Immature natural killer cell (primary cell): ENCODE measurements at places on chromosomes 2 and 18. TPM values are rescaled to one million over a fixed set of nuclear protein-coding genes. Genes with fewer than 3 reads are reported as not detected.

STAT1 gene
- 99.4 TPM for polyA plus RNA-seq

DNA sequence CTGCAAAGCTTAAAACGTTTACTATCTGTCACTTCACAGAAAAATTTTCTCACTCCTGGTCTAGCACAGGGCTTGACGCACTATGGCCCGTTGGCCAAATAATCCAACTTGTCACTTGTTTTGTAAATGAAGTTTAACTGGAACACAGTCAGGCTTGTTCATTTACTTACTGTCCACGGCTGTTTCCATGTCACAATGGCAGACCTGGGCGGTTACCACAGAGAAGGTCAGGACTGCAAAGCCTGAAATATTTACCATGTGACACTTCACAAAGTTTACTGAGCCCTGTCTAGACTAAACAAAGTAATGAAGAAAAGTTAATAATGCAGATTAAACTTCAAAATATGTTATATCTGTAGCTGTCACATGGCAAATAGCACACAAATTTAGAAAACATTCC is 273.0 kb upstream of the GYPC start:
- no peak overlapping the region for H3K4me3 ChIP-seq
- H3K36me3 ChIP-seq: no peaks in the 10 kb centered on the region
- H3K4me1 ChIP-seq: no peaks in the 10 kb centered on the region
- H3K27me3 ChIP-seq: peaks cover 1% of the 10 kb centered on the region

DNA sequence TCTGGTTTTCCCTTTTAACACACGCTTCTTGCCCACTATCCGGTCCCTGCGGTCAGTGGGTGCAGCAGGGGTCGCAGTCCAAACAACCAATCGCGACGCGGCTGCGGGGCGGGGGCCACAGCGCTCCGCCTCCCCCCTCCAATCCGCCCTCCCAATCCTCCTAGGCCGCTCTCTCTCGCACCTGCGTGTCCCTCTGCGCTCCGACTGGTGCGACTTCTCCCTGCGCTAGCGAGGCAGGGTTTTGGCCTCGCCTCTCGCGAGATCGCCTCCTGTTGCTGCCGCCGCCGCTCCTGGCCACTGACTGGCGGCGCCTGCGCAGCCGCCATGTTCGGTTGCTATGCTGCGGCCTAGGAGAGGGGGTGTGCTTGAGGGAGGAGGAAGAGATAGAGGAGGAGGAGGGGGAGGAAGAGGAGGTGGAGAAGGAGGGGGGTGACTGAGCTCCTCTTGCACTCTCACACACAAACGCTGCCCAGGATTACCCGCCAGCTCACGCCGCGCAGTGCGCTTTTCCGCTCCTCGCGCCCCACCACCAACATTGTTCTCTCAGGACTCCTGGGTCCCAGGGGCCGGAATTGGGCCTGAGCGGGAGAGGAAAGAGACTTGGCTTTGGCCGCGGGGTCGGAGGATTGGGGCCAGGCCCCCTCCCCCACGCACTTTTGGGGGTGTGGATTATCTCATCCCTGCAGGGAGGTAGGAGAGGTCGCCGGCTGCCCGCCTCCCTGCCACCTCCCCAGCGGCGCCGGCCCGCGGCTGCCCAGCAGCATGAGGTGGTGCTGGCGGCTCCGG is at the start of gene PTPN4:
TSS of gene PTPN4 (plus strand) at position 472 of the 786 bp plus-strand sequence. CDS start 49,932 bp downstream, outside the sequence.
- H3K36me3 ChIP-seq: no peaks in the 10 kb centered on the region
- H3K27ac ChIP-seq: peak within 1 kb of the TSS; percentile 88
- peaks cover 53% of the 10 kb centered on the region for H3K4me1 ChIP-seq
- DNase-seq: peak; percentile 96
- peak within 1 kb of the TSS; percentile 91 for H3K4me3 ChIP-seq

- H3K4me1 ChIP-seq: no peaks in the 10 kb centered on the region
- no peak overlapping the region for H3K4me3 ChIP-seq
- no peak overlapping the region for H3K27ac ChIP-seq
- peak; percentile 13 for DNase-seq
- H3K27me3 ChIP-seq: peaks cover 7% of the 10 kb centered on the region
These were observed 470.6 kb upstream of the MEX3C start for GRCh38 chr18:51668101-51668500.

DNA sequence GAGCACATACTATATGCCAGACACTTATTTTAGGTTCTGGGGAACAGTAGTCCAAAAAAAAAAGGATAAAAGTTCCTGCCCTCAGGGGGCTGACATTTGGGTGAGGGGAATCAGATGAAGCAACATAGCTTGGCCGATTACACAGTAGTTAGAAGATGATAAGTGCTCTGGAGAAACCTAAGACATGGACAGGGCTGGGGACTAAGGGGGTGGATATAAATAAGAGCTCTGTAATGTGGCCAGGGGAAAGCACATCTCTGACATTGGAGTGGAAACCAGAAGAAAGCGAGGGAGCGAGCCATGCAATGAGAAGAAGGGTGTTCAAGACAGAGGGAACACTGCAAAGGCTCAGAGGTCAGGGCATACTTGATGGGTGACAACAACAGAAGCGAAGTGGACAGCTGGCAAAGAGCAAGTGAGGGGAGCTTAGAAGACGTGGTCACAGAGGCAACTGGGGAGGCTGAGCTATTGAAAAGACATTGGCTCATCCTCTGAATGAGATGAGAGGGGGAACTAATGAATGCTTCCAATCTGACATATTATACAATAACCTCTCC is 11.4 kb downstream of the TMEM182 start:
- peaks cover 10% of the 10 kb centered on the region for H3K36me3 ChIP-seq
- H3K4me3 ChIP-seq: no peak overlapping the region
- no peaks in the 10 kb centered on the region for H3K4me1 ChIP-seq
- no peak overlapping the region for H3K27ac ChIP-seq
- H3K27me3 ChIP-seq: peaks cover 2% of the 10 kb centered on the region

DNA sequence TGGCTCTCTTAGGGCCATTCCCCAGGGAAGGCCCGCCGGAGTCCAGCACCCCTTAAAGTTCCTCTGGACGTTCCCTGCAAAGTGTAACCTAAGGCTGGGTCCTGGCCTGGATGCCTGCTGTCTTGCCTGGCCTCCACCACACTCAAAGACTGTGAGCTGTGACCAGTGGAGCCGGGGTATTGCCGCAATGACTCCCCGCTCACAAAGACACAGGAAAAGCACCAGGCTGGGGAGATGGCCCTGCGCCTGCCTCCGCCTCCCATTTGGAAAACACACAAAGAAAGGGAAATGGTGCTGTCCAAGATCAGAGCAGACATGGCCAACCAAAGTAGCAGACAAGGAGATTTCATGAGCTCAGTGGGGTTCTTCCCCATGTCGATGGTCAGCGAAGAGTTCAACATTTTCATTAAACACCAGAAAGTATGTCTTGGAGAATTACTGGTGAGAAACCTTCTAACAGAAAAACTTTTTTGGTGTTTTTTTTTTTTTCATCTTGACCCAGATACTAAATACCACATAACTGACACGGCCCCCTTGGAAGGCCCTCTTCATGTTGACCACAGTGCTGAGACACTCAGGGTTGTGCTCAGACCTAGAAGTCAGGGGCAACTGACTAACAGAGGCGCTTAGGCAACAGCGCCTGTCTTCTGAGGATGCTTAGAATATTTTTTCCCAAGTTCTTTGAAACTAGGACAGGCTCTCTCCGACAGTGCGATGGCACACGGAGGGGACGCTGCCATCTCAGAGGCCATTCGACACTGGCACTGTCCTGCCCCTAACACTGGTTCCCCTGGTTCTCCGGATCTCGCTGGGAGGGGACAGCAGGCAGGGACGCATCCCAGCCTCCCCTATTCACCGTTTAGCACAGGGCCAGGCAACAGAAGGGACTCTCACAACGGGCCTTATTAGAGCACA is 226.4 kb upstream of the ID2 start:
- peak; percentile 81 for DNase-seq
- peak overlapping the region; percentile 100 for H3K27ac ChIP-seq
- peaks cover 4% of the 10 kb centered on the region for H3K27me3 ChIP-seq
- peaks cover 95% of the 10 kb centered on the region for H3K4me1 ChIP-seq
- H3K36me3 ChIP-seq: peaks cover 5% of the 10 kb centered on the region

GRCh38 chr2:195543902-195544894 is 112.8 kb upstream of the SLC39A10 start:
- H3K27me3 ChIP-seq: peaks cover 3% of the 10 kb centered on the region
- no peaks in the 10 kb centered on the region for H3K36me3 ChIP-seq
- no peak for DNase-seq
- peaks cover 25% of the 10 kb centered on the region for H3K4me1 ChIP-seq
- H3K4me3 ChIP-seq: no peak overlapping the region
- no peak overlapping the region for H3K27ac ChIP-seq
